Fibroblast of villous mesenchyme (primary cell): ENCODE measurements at places on chromosomes 2 and 18. TPM values are rescaled to one million over a fixed set of nuclear protein-coding genes. Genes with fewer than 3 reads are reported as not detected.

Gene TLX2
- total RNA-seq = not detected in 2 replicates

Gene PAX8
- total RNA-seq = 1.3 and 1.9 TPM in 2 replicates

Gene KIAA2012
- total RNA-seq = under 0.01 TPM in 2 replicates

Gene AP1S3
- total RNA-seq = 4.7 and 5.8 TPM in 2 replicates

Gene CTAGE1
- 0.43 TPM in 1 of 2 replicates, not detected in the other for total RNA-seq

DNA sequence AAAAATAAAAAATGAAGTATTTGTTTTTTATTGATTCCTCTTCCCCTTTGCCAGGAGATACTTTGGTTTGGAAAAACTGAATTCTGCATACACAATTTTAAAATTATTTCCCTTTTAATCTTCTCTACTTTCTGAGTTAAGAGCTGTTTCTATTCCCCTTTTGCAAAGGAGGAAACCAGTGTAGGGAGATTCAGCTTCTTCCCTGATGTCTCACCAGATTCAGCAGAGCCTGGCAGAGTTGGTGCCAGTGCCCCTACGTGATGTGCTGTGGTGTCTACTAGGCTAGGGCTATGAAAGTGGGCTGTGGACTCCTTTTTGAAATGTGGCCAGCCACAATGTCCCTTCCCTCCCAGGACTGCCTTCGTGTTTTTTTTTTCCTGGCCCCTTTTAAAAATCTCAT is 2.4 kb downstream of the RPE start:
- no peak for DNase-seq

- no peak for DNase-seq
Measured at GRCh38 chr18:4510160-4510559, 55.1 kb upstream of the DLGAP1 start.

DNA sequence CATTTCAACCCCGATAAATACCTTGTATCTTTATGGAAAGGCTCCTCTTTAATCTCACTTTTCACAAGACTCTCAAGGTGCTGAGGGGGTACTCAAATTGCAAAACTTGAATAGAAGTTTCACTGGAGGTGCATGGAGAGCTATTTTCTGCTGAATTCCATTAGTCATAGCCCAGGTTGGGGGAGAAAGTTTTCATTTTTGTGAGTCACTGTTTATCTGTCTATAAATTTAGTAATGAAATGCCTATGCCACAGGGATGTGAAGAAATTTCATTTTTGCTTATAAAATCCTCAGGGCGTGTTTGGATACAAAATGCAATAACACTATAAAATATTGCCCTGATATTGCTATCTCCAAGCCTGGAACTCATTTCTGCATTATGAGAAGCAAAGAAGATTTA is 346.3 kb downstream of the LRATD1 start:
- DNase-seq = no peak

GRCh38 chr18:42830936-42831335 is 284.5 kb downstream of the RIT2 start:
- DNase-seq = no peak

DNA sequence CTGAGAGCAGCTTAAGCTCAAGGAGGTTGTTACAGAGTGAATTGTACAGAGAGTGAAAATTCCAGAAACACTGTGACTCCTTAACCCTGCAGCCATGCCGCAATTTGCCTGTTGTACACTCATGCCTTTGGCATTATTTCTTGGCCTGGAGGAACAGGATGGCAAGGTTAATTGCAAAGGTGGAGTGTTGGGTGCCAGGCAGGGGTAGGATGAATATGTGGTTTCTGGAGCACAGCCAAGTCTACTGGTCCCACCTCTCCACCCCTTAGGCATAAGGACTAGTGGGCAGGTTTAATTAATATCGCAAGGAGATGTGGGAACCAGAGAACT is 250.2 kb downstream of the LRRTM1 start:
- no peak for DNase-seq

DNA sequence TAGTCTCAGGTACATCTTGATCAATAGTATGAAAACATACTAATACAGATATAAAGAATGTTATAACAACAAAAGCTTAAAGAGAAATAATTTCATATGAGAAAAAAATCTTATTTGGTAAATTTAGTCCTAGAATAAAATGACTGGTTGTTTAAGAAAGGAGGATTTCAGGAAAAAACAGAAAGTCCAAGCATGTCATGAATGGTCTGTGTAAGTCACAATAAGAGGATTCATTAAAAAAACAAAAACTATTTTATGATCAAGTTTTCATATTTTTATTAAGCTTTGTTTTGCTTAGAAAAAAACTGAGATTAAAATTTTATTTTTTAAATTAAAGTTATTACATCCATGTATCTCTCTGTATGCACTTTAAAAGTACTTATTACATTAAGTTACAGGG is 353.9 kb upstream of the SPHKAP start:
- peak; percentile 8 for DNase-seq

GRCh38 chr18:49849331-49850217 is 36.2 kb upstream of the ACAA2 start:
- DNase-seq = peak; percentile 81
